ENCODE measurements at places on chromosomes 1 and 21.

DNA sequence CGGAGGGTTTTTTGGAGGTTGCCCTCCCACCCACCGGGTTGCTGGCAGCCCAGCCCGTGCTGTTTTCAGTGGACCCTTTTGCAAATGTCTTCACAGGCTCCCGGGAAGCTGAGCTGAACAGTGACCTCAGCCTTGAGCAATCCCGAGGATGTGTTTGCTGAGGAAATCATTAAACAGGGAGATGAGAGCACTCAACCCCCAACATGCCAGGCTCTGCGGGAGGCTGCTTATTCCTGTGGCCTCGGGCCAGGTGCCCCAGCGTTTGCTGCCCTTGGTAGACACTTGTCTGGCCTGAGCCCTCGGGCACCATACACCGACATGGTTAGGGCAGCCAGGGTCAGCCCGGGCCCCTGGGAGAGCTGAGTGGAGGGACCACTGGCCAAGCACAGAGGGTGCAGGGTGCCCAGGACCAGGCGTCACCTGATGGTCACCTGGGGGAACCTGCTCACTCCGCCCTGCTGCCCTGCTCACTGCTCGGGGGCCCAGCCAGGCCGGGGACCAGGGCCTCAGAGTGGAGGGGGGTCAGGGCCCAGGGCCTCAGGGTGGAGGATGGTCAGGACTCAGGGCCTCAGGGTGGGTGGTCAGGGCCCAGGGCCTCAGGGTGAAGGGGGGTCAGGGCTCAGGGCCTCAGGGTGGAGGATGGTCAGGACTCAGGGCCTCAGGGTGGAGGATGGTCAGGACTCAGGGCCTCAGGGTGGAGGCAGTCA, 42.5 kb upstream of the POFUT2 start:
- no peak for DNase-seq

GRCh38 chr1:6124746-6125365, 55.3 kb downstream of the CHD5 start:
- DNase-seq = no peak

GRCh38 chr1:209302779-209303568, 280.5 kb upstream of the CAMK1G start:
- DNase-seq = no peak

- no peak for DNase-seq
Measured at GRCh38 chr1:228259951-228260350, 52.1 kb downstream of the OBSCN start.

- DNase-seq = no peak
Measured at GRCh38 chr1:172277275-172277674, 143.2 kb upstream of the C1orf105 start.

- no peak for DNase-seq
Measured at GRCh38 chr21:23718446-23719285, 1888.6 kb downstream of the MRPL39 start.

- peak; percentile 47 for DNase-seq
Measured at GRCh38 chr21:29295066-29295650, 3.6 kb upstream of the BACH1 start.

DNA sequence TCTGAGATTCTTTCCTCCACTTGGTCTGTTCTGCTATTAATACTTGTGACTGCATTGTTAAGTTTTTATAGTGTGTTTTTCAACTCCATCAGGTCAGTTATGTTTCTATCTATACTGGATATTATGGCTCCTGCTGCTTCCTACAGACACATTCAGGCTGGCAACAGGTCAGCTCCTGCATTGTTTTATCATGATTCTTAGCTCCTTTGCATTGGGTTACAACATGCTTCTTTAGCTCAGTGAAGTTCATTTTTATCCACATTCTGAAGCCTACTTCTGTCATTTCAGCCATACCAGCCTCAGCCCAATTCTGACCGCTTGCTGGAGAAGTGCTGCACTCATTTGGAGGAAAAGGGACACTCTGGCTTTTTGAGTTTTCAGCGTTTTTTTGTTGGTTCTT, 37.3 kb upstream of the F3 start:
- DNase-seq = no peak

Data from activated CD8-positive, alpha-beta T cell treated with anti-CD3 and anti-CD28 coated beads for 36 hours (primary cell).